ENCODE measurements at places on chromosomes 13 and 19.
A peak's percentile ranks its signal among the peaks of the same experiment; 100 is the strongest.

- no peak for DNase-seq
These were observed 165.8 kb downstream of the KDM4B start for GRCh38 chr19:5134691-5135090.

GRCh38 chr13:112965573-112966115 is 3.4 kb upstream of the MCF2L start:
- no peak for DNase-seq

DNA sequence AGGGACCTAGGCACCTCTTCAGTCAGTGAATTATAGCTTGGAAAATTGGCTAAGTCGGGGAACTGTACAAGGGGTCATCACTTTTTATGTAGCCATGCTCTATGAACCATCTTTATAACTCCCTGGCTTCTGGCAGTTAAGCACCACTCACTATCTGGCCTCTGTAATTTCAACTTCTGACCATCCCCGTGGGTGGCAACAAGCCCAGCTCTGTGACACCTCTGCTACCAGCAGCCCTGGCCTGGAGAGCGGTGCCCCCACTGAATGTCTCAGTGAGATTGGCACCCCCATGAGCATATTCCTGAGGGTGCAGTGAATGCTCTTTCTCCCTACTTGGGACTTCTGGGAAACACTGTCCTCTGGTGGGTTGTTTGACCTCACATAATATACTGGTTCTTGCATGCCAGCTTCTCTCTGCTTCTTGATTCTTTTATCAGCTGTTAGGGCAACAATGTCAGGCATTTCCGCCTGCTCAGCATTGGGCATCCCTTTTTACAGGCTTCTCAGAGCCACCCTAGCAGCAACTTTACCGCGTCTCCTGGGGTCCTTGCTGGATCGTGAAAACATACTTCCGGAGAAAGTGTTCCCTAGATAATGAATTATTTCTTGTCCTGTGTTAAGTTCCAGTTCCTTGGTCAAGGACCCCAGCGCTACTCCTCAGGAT is 10.4 kb downstream of the KL start:
- no peak for DNase-seq

DNA sequence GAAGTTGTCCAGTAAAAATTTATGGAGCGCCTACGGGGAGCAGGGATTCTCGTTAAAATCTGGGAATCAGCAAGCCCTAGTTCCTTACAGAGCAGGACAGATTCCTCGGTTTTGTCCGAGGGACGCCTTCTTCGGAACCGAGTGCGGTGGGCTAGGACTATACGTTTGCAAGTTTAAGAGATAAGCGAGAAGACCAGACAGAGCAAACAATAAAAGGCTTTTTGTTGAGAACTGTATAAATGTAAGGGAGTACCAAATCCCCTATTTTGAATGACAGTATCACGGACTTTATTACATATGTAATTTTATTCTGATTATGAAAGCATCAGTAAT is 971 bp upstream of the ANKRD10 start:
- DNase-seq: no peak

GRCh38 chr13:51636349-51636890 is 52.2 kb downstream of the WDFY2 start:
- no peak for DNase-seq

DNA sequence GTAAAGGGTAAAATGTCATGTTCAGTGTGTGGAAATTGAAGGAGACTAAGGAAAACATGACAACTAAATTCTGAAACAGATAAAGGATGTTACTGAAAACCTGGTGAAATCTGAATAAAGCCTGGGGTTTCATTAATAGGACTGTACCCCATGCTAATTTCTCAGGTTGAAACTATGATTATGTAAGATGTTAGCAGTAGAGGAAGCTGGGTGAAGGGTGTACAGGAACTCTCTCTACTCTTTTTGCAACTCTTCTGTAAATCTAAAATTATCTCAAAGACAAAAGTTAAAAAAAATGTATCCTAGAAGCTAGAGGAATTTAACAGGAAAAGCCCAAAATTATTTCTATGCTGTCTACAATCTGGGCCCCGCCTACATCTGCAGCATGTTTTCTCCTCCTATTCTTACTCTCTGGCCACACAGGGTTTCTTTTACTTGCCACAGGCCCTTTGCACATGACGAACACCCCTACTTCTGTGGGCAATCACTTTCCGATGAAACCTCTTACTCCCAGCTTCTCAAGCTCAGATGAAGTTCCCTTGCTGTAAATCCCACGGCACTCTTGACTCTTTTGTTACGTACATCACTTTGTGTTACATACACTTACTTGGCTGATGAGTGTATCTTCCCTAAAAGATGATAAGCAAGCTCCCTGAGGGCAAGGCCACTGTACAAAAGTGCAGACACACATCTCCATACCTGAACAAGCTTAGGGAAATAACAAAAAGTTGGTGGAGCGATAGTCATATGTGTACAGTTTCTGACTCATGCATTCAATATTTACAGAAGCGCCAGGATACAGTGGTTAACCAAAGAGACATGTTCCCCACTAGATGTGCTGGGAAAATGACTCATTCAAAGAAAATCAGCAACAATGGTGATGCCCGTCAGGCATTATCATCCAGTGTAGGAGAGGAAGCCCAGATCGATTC is 32.6 kb downstream of the RUBCNL start:
- no peak for DNase-seq

DNA sequence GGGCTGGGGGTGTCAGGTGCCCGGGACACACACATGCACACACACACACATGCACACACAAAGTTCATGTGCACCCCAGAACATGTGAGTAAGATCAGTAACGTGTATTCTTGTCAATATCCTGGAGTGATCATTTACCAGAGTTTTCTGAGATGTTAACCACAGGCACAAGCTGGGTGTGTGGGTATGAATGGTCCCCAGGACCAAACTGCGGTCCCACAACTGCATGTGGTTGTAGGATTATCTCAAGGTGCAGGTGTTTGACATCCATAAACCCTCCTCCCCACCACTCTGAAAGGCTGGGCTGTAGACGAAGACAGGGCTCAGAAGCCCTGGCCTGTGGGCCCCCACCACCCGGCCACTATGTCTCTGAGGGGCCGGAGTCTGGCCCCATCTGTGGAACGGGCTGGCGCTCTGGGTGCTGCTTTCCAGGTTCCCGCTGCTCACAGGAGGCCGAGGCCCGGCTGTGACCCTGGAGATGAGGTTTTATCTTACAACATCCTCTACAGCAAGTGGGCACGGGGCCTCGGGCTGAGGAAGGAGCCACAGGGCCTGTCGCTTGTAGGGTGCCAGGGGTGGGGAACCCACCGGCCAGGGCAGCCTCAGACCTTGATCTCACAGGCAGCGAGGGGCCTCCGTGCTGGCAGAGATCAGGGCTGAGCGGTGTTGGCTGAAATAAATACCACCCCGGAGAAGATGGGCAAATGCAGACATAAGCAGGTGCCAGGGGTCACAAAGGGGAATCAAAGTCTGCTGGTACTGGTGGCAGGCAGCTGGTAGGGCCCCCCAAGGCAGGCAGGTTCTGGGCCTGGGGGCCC is 4.3 kb downstream of the F2RL3 start:
- peak; percentile 71 for DNase-seq

- DNase-seq: no peak
These were observed 37.5 kb downstream of the TSSK6 start for GRCh38 chr19:19477705-19478383.

DNA sequence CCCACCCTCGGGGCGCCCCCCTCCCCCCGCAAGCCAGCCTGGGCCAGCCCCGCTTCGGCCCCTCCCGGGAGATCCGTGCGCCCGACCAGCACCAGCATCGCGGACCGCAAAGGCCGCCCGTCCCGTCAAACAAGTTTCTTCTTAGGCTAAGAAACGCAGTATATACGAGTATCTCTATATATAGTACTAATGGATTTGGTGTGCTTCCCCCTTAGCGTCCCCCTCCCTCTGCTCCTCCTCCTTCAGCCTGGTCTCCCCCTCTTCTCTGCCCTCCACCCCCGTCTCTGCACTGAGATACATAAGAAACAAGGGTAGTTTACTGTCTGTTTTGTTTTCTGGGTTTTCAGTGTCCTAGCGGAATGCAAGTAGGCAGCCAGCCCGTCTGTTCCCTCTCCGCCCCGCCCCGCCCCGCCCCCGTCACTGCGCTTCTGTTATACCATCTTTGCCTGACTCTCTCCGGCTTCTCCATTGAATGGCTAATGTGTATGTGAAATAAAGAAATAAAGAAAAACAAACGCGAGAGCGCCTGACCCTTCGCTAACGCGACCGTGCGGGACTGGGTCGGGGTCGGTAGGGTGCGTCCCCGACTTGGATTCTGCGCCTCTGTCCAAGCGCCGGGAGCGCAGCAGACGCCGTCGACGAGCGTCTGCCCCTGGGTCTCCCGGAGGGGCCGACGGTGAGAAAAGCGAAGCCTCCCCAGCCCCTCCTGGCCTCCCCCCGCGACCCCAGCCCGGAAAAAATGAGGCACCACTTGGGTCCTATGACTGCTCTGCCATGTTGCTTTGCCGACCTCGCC is 4.2 kb downstream of the LYL1 start:
- DNase-seq: no peak

DNA sequence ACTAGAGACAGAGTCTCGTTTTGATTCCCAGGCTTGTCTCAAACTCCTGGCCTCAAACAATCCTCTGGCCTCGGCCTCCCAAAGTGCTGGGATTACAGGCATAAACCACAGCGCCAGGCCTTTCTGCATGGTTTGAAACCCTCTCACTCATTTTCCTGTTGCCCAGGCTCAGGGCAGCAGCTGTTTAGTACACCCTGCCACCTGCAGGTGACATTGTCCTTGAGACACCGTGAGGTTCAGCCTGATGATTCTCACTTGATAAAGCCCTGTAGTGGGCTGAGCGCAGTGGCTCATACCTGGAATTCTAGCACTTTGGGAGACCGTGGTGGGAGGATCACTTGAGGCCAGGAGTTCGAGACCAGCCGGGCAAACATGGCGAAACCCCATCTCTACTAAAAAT is 12.5 kb downstream of the IL12RB1 start:
- no peak for DNase-seq

DNA sequence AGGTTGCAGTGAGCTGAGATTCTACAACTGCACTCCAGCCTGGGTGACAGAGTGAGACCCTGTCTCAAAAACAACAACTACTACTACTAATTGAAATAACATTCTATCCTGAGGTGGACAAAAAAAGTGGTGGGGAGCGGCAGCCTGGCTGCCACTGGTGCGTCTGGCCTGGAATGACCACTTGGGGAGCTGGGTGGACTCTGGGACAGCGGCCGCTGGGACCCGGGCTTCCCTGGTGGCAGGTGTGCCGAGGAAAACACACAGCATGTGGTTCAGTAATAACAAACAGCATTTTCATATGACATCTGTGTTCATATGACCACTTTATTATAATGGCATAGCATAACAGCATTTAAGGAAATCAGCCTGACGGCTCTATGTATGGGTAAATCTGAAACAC is 33.9 kb downstream of the TFDP1 start:
- no peak for DNase-seq

GRCh38 chr13:104251931-104252330 is 1185.7 kb upstream of the SLC10A2 start:
- DNase-seq: no peak

DNA sequence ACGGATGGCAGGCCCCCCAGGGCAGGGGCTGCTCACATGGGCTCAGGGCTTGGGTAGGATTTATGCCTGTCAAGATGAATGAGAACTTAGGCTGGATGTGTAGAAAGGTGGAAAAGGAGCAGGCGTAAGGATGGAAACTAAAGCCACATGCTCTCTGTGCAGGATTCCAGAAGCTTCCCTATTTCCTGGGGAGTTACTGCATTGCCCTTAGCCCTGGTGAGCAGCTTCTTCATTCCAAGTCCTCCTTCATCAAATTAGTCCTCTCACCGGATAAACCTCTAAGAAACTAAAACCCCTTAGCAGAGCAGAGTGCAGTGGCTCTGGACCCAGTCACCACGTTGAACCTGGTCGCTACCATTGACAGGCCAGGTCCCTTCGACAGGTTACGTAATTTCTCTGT is 7.4 kb downstream of the ATP12A start:
- no peak for DNase-seq

GRCh38 chr13:41457589-41458186 is 338 bp downstream of the RGCC start:
- DNase-seq: no peak

- no peak for DNase-seq
These were observed 254.2 kb downstream of the ITGBL1 start for GRCh38 chr13:101706651-101707050.

DNA sequence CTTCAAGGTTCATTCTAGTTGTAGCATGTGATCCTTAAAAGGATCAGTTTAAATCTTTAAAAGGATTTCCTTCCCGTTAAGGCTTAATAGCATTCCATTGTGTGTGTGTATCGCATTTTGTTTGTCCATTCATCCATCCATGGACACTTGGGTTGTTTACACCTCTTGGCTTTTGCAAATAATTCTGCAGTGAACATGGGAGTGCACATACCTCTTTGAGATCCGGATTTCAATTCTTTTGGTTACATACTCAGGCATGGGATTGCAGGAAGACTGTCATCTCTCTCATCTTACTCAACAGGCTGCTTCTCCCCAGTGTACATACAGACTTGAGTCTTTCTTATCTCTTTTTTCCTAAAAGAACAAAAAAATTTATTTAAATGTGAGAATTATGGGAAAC is 1.2 kb downstream of the RNF113B start:
- DNase-seq: no peak

DNA sequence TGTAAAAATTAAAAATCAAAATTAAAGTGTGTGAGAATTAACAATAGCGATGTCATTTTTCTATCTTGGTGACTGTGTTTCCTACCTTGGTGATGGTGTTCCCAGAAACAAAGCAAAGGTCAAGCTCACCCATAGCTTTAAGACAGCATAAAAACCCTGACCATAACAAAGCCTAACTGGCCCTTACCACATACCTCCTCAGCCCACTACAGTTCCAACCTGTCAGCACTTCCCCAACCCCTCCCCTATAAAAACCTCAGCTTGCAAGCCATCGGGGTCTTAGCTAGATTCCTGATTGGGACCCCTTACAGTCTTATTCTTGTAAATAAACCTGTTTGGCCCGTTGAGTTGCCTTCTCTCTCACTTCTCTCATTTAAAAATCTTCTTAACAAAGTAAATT is 484.4 kb upstream of the PCDH20 start:
- no peak for DNase-seq

DNA sequence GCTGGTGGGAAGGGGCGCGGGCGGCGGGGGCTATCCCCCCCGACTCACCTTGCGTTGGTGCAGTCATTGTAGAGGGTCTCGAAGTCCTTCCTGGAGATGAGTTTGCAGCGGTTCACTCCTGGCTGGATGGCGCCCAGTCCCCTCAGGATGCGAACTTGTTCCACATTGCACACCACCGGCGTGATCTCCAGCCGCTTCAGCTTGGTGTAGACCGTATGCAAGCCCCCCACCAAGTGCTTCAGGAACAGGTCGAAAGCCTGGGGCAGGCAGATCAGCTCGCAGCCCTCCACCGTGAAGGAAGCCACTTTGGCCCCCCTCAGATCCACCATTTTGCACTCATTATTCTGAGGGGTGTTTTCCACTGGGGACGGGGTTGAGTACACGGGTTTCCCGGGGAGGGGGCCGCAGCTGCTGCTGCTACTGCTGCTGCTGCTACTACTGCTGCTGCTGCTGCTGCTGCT is 1.1 kb downstream of the DACH1 start:
- DNase-seq: no peak
